NCI-H1417 treated with DMSO at 0.1 percent for 48 hours (cell line): ENCODE measurements at places on chromosomes 1 and 21.

- no peak for DNase-seq
Observed at GRCh38 chr21:42062236-42063022, 8.7 kb upstream of the UMODL1 start.

DNA sequence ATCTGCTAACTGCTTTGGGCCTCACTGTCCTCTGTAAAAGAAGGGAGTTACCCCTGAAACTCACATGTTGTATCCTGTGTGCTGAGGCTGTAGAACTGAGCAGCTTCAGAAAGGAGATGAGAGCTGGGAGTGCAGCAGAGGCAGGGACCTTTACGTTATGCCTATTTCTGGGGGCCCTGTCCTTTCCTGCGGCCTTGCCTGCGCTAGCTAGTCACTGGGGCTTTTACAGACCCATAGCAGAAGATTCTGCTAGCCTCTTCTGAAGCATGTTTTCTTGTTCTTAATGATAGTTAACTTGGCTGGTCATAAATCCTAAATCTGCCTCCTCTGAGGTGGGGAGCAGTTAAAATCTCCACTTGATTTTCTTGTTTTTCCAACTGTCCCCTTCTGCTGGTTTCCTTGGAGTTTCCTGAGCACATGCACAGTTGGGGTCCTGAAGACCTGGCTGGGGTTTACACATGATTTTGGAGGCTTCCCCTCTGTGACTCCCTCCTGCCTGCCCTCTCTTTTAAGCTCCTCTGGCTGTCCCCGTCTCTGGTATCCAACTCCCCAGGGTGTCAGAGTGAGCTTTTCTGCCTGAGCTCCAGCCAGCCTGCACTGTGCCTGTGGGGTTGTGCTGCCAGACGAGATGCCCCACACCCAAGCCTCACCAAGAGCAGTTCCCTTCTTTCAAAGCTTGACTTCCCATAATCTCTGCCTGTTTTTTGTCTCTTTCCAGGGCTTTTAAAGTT lies 76.6 kb downstream of the NOS1AP start:
- DNase-seq = no peak

DNA sequence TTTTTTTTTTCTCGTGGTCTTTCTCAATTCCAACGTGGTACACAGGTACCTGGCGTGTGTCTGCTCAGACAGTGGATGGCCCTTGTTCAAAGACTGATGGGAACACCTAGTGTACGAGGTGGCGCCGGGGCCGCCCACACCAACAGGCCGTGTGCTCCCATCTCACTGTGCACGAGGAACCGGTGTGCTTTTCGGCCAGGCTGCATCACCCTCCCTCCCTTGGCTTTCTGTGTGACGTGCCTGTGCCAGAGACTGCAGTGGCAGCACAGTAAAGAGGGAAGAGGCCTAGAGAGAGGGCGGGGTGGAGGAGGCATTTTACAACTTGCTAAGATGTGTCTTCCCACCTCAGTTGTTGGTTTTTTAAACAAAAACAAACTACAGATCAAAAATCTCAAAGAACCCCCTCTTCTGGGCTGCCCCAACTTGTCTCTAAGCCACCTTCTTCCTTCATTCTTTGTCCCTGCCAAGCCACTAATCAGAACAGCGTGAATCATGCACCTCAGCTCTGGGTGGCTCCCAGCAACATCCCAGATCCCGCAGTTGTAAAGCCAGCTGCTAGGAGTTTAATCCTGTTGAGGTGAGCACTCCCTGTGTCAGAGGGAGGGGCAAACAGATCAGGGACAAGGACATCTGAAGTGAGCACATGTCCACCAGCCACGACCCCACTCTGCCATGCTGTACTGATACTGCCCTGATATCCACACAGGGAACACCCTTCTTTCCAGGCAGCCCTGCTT lies 20.7 kb downstream of the IRF2BP2 start:
- DNase-seq = no peak

DNA sequence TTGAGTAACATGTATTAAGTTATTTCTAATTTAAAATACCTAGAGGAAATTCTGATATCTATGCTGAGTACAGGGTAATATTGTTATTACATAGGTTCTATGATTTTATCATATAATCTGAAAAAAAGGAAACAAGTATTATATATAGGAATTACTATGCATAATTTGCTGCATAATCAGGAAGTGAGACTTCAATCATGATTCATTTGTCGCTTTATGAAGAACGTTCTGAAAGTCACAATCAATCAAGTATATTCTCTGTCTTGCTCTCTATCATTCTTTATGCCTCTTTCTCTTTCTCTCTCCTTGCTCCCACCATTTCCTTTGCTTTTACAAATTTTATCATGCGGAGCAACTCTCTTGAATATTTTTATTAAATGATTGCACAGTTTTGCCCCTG lies 1130.3 kb downstream of the PLA2G4A start:
- no peak for DNase-seq

- no peak for DNase-seq
Observed at GRCh38 chr1:198102454-198102827, 54.4 kb upstream of the NEK7 start.

DNA sequence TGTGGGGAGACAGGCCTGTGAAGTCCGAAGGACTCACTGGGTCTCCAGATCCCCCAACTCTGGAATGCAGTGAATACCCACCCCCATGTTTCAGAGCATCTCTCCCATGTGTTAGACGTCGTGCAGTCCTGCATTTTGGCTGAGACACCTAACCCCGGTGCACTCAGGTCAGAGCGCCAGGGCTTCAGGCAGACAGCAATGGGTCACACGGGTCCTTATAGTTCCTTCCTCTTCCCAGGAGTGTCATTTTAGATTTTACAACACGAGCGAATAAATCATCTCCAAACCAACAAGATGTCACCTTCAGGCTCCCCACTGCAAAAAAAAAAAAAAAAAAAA lies 5.1 kb downstream of the PRRX1 start:
- DNase-seq = no peak

GRCh38 chr21:26967062-26967913 lies at the start of gene ADAMTS5:
Gene ADAMTS5, minus strand, starts transcription at chr21:26967088. Its CDS starts 697 bp downstream, at chr21:26966391.
- no peak for DNase-seq

DNA sequence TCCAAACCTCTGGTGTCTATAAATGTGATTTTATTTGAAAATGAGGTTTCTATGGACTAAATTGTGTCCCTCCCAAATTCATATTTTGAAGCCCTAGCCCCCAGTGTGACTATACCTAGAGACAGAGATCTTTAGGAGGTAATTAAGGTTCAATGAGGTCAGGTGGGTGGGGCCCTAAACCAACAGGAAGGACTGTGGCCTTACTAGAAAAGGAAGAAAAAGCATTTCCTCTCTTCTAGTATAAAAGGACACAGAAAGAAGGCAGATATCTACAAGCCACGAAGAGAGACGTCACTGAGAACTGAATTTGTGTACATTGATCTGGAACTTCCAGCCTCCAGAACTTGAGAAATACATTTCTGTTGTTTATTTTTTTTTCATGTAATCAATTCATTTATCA lies 123.1 kb upstream of the RUNX1 start:
- no peak for DNase-seq

- no peak for DNase-seq
Observed at GRCh38 chr1:7079637-7080036, 294.4 kb downstream of the CAMTA1 start.

- DNase-seq = no peak
Observed at GRCh38 chr1:203692565-203693470, 66.2 kb downstream of the ATP2B4 start.

- DNase-seq = no peak
Observed at GRCh38 chr1:157289424-157290105, 151.4 kb upstream of the ETV3 start.

DNA sequence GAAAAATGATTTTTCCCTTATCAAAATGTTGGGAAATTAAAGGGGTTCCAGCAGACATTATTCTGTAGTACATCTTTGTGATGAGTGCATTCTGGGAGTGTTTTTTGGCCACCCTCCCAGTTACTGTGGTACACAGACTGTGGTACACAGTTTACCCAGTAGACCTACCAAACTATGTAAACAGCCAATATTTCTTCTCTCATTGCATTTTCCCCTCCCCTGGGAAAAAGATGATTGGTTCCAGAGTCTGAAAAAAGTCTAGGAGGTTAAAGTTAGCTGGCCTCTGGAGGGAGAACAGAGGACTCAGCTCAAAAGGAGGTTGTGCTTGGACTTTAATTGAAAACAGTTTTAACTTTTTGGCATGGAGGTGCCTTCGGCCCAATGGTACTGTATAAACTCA lies 42.5 kb downstream of the PGM1 start:
- DNase-seq = no peak

GRCh38 chr1:2203671-2204414 lies 9.3 kb upstream of the FAAP20 start:
- DNase-seq = no peak

DNA sequence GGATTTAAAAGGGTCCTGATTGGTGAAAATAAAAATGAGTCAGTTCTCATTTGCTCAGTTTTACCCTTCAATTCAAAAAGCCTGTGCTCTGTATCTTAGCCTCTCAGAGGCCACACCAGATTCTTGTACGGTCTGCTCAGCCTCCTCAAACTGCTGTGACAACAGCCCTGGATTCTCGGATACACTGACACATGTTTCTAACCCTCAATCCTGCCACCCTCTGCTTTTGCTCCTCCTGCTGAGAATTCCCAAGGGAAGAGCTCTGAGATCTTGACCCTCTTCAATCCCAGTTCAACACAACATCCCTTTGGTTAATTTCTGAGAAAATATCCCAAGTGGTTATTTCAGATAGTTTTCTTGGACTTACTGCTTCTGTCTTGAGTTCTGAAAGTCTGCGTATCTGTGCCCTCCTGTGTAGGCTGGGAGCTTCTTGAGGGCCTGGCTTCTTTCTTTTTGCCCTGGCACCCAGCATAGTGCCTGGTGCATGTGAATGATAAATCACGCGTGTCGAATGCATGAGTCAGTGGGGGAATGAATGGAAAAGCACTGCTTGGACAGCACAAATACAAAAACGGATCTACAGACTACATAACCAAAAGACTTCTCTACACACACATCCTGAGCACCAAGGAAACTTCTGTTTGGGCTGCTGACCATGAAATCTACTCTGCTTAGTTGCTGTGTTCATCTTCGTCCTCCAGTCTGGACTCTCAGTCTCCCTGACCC lies 24.5 kb downstream of the IRF2BP2 start:
- no peak for DNase-seq
